ENCODE measurements at places on chromosomes 1 and 21.

DNA sequence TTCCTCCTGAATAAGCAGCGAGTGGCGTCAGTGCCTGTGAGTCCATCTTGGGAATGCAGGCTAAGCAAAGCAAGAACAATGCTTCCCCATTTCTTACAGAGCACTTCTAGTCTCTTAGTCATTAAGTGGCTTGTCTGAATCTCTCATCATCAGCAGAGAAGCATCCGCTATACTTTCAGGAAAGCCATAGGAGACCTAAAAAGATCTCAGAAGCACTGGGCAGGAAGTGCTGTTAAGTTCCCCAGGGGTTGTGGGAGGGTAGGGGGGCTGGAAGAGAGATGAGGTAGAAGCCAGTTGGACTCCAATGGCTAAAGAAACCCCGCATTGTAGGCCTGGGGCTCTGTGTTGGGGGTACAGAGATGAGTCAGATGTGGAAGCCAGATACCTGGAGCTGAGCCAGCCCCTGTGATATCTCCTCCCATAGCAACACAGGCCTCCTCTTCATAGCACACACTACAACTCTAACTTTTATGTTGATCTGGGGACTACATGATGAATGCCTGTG is 44.9 kb downstream of the SYT6 start:
- DNase-seq, result no peak

GRCh38 chr1:165114889-165115285 is 241.6 kb downstream of the LMX1A start:
- DNase-seq, result no peak

GRCh38 chr1:29664711-29665110 is 428.4 kb downstream of the PTPRU start:
- DNase-seq, result no peak

- no peak for DNase-seq
Observed at GRCh38 chr21:26965907-26966581, 844 bp downstream of the ADAMTS5 start.

DNA sequence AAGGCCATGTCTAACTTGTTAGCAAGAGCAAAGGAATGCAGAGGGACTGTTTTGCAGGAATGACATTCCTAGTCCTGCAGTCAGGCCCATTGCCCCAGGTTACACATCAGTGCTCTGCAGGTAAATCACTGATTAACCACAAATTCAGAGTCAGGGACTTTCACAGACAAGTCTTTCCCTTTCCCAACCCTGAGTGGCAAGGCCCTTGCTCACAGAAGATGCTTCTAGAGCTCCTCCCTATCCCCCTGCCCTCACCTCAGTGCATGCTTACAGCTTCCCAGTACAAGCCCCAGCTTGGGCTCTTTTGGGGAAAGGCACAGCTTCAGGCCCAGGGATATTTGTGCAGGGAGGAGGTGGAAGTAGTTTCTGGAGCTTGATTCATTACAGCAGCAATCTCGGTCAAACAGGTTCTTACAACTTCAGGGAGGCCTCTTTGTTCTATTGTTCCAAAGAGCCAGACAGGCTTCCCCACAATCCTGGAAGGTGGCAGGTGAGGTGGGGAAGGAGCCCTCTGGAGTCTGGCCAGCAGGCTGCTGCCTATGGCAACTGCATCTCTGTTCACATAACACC is 53.9 kb downstream of the CASQ2 start:
- no peak for DNase-seq

- no peak for DNase-seq
Observed at GRCh38 chr1:228837817-228838716, 102.8 kb downstream of the RHOU start.

GRCh38 chr1:52571783-52572182 is 18.9 kb upstream of the TUT4 start:
- peak; percentile 2 for DNase-seq

DNA sequence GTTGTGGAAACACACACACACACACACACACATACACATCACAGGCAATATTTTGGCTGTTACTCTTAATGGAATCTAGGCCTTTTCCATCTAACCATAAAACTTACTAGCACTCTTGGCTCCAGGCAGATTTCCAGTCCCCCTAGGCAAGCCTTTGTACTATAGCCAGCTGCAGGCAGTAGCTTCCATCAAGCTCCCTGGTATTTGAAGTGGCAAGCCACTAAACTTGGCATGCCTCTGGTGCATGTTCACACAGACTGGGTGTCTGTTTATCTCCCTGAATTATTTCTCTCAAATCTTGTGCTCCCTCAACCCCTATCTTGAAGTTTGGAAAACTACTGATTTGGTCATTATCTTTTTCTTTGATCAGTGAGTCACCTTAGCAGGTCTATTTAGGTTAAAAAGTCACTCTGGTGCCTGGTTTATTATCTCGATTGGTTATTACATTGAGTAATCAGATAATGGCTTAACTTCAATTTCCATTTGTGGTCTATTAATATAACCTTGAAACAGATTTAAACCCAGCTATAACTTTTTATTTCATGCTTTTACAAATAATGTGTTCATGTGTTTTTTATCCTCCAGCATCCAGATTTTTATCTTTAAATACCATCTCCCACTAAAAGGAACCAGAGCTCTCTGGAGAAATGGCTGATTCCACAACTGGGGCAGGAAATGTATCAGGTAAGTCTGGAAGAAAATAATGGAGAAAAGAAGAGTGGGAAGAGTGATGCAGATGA is 2.7 kb upstream of the RBM15 start:
- DNase-seq, result no peak

DNA sequence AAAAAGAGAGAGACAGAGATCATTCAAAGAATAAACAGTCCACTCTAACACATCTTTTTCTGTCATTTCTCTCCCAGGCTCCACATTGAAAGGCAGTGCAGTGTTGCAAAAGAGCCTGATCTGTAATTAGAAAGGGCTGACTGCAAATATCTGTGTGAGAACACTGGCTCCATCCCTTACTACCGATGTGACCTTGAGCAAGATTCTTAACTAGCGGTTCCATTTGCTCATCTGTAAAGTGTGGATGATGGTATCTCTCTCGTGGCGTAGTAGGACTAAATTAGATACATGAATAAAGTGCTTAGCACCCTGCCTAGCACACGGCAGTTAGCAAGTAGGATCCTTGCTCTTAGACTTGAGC is 26.9 kb upstream of the SLC44A3 start:
- no peak for DNase-seq

DNA sequence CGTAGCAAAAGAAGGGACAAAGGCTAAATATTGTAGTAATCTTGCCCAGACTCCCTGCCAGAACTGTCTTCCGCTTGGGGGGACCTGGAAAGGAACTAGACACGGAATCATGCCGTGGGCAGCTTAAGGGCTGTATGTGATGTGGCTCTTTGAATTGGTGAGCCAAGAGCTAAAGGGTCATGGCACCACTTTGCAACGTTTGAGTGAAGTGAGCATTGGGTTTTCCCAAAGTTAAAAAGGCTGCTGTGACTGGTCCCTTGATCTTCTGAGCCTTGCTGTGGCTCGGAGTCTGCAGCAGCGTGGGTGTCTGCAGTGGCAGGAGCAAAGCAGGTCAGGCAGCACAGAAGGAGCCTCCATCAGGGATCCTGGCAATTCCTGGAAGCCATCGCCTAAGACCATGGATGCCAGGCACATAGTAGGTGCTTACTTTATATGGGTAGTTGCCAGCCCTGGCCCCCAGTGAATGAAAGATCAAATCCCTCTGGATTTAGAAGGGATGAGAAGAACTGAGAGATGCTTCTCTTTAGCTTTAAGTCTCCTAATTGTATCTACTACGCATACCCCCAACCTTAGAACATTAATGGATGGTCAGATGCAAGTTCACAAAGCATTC is 1.8 kb downstream of the SMYD2 start:
- DNase-seq, result no peak

DNA sequence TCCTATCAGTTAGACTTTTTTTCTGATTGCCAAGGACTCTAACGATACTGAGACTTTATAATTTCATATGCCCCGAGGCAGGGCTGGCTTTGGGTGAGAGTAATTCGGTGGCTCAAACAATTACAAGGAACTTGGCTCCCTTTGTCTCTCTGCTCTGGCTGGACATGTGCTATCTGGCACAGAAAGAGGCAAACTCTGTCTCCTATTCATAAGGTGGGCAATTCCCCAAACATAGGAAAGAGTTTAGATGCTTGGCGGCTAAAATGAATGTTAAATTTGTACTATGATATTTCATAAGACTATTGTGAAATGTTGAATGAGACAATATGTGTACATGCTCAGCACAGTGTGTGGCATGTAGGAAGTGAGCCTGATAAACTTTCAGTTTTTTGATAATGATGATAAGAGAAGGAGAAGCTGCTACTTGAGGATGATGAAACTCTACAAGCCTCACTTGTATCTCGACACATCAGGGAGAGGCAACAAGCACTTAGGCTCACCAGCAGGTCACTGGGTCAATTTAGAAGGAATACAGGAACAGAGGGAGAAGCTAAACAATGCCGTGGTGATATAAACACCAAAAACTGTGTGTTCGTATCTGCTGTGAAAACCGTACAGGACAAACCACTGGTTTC is 12.6 kb upstream of the NTPCR start:
- DNase-seq, result no peak

GRCh38 chr1:178532392-178532791 is 19.5 kb downstream of the TEX35 start:
- DNase-seq, result peak; percentile 73

DNA sequence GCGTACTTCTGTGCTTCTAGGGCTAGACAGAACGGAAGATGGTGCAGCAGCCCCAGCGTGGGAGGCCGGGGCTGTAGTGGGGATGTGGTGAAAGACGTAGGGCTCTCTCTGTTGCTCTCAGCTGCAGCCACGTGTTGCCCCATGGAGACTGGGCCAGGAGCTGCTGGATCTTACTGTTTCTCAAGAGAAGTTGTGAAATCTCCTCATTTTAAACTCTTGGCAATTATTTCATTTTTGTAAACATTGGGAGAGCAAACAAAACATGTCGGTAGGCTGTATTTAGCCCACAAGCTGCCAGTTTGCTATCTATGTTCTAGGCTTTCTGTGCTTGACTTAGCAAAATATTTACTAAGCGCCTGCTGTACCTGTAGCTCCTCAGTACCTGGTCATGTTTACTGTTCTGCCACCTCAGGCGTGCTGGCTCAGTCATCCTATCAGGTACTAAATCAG is 15.9 kb upstream of the ELOA start:
- no peak for DNase-seq

GRCh38 chr1:83017276-83017675 is 981.7 kb downstream of the TTLL7 start:
- no peak for DNase-seq

- no peak for DNase-seq
Observed at GRCh38 chr1:229757226-229757625, 131.2 kb downstream of the URB2 start.

DNA sequence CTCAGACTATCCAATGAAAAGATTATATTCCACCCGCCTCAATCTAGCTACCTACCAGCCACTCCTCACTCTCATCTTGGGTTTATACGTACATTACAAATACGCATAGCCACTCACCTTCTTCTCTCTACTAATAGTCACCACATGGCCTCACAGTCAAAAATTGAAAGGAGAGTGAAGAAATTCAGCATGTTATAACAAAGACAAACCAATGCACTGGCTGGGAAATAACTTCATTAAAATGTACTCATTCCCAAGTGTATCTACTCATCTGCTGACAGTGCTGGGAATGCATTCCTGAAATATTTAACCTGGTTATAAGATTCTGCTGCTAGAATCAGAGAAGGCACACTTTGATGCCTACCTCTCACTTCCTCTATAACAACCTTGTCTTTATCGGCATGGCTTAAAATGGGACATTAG is 6.5 kb downstream of the ZNF644 start:
- no peak for DNase-seq

DNA sequence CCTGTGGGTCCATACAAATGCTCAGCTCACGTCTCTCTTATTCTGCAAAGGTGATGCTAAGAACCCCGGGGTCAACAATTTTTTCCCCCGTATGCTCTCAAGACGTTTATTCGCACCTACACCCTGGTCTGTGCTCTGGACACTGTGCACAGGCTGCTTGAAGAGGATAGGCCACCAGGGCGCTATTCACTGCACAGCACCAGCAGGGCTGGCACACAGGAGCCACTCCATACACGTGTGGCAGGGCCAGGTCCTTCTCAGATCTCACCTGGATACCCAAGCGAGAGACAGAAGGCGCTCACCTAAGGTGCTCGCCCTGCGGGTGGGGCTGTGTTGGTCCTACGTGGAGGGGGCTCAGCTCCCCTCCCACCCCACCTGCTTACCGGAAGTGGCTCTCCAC is 16.7 kb downstream of the TMEM63A start:
- DNase-seq, result no peak

DNA sequence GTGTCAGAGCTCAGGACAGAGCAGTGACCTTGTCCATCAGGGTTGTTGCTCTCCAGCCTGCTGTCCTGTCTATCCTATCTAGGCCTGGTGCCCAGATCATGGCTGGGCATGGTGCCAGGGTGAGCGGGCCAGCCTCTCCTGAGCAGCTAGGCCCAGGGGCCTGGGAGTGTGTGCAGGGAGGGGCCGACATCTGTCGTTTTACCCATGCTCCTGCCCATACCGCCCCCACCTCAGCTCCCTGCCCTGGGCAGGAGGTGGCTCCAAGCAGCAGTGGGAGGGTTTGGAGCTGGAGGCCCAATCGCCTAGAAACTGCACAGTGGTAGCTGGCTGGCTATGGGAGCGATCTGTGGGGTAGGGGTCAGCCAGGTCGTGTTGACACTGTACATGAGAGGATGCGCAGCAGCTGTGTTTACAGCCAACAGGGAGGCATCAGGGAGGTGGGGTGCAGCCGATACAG is 6.5 kb downstream of the INSRR start:
- no peak for DNase-seq

DNA sequence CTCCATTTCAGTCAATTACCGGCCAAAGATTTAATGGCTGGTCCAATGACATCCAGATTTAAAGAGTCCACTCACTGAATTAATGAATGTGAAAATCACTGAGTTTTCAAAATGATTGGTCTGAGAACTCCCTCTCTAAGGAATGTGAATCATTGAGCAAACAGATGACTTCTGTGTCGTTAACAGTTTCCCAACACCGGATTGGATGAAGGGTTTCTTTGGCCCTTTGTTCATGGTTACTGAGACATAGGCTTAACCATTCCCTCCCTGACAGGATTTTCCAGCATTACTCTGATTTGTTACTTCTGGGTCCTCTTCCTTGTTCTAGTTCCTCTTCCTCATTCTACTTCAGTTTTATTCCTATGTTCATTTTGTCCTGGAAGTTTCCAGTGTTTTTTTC is 1.5 kb upstream of the CLDN17 start:
- no peak for DNase-seq

DNA sequence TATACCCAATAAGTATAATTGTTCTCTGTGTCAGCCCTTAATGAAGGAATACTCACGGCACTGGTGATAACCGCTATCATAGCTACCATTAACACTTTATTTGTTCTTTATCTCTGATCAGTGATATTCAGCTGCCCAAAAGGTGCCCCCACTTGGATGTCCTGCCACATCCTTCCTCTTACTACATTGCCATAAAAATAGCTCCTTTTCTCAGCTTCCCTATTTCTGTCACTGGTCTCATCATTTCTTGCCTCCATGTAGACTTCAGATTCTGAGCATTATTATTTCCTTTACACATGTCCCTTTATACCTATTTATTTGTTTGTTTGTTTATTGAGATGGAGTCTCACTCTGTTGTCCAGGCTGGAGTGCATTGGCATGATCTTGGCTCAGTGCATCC is 2.7 kb upstream of the RAB29 start:
- no peak for DNase-seq

GRCh38 chr1:242718967-242719366 is 194.5 kb upstream of the PLD5 start:
- no peak for DNase-seq

GRCh38 chr1:203986887-203987461 is 85.9 kb upstream of the SOX13 start:
- no peak for DNase-seq

All from activated CD4-positive, alpha-beta T cell treated with anti-CD3 and anti-CD28 coated beads, Interleukin-10, Interleukin-2, amounts not matched to agents 100 ng/mL and 50 ng/mL, durations not matched to agents 16 hours and 8 hours (primary cell).